ENCODE measurements at places on chromosomes 11 and 22.

DNA sequence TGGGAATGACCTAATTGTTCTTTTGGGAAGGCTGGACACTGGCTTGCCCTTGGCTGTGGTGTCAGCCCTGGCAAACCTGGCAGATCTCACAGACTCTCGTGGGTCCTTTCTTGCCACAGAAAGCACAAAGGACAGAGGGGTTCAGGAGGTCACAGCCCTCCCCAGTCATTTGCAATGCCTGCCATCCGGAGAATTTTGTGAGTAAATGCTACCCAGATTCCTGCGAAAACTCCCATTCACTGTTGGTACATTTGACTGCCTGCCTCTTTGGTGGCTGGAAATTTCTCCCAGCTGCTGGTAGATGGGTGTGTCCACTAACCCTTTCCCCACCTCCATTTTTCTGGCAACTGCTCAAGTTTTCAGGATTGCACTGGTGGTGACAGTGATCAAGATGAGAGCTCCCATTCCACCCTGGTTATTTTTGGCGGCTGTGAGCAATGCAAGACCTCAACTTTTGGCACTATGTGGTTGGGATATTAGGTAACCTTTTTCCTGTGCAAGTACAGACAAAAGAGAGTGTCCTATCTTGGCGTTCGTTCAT, 155.7 kb downstream of the NAV2 start:
- peak; percentile 52 for DNase-seq

DNA sequence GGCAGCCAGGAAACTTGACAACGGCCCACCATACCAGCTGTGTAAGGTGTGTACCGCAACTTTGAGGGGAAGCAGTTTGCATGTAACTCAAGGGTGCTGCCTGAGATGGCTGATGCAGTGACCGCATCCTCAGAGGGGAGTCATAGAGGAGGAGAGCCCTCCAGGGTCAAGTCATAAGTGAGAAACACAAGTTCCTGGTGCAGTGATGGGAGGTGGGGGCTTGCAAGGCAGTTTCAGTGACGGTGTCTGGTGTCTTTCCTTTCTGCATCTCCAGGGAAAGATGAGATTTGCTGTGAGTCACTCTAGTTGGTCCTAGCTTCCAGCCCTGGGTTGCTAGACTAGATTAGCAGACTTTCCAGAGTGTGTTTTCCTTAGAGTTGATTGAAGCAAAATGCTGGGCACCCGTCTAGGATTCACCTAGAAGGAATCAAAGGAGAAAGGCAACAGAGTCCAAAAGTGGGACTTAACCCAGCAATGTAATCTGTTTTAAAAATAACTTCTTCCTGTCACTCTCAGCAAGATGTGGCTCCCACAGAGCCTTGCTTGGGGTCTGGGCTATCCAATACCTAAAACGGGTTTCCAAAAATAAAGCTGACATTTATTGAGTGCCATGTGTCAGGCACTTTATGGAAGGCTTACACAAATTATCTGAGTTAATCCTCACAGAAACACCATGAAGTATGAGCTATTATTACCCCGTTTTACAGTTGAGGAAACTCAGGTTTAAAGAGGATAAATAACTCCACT, 265.4 kb upstream of the PLET1 start:
- no peak for DNase-seq

DNA sequence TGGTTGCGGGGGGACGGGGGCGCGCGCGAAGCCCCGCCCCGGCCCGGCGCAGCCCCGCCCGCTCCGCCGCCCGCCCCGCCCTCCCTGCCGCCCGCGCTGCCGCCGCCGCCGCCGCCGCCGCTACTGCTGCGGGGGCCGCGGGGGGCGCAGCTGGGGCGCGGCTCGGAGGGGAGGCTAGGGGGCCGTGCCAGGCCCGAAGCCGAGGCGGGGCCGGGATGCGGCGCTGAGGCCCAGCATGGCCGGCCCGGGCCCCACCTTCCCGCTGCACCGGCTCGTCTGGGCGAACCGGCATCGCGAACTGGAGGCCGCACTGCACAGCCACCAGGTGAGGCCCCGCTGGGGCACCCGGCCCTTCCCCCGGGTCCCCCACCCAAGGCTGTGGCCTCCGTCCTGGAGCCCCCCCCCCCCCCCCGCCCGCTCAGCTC, at the start of gene ANKRD13D:
TSS of gene ANKRD13D (plus strand) at position 78 of the 425 bp plus-strand sequence. CDS start at position 236, 158 bp downstream.
- no peak for DNase-seq

DNA sequence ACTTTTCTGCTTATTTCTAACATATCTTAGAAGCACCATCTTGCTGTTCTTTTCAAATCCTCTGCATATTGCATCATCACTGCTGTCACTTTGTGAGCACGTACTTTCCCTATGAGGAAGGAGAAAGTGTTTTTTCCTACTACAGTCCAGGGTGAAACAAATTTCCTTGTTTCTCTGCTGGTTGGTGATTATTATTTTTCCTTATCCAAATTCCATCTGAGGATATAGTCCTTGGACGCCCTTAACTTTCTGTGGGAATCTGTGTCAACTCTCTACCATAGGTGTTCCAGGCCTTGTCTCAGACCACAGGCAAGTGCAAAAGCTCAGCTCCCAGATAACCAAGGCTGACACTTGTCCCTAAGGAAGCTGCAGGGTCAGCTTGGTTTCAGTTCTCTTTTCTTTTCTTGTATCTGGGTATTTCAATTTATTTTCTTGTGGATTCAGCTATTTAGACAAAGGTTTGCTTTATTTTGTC, 29.4 kb upstream of the LYVE1 start:
- DNase-seq: peak; percentile 62

DNA sequence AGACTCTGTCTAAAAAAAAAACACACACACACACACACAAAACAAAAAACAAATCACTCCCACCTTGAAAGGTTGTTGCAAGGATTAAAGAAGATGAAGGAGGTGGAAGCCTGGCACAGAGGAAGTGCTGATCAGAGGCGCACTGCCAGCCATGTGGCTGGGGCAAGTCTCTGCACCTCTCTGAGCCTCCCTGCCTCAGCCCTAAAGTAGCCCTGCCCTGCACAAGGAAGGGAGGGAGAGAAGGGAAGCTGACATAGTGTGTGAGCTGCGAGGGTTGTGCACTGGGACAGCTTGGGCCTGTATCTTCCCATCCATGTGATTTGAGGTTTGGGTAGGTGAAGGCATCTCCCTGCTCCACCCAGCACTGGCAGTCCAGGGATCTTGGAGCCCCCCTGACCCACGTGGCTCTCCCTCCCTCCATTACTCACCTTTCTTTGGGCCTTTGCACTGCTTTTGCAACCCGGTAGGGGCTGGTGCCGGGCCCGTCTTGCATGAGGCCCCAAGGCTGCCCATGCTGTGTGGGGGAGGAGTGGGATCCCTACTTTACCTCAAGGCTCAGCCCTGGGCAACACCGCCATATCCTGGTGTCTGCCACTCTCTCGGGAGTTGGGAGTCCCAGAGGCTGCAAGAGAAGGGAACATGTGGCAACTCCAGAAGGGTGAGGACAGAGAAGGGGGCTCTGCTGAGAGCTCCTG, 30.5 kb downstream of the IFT27 start:
- DNase-seq: no peak

DNA sequence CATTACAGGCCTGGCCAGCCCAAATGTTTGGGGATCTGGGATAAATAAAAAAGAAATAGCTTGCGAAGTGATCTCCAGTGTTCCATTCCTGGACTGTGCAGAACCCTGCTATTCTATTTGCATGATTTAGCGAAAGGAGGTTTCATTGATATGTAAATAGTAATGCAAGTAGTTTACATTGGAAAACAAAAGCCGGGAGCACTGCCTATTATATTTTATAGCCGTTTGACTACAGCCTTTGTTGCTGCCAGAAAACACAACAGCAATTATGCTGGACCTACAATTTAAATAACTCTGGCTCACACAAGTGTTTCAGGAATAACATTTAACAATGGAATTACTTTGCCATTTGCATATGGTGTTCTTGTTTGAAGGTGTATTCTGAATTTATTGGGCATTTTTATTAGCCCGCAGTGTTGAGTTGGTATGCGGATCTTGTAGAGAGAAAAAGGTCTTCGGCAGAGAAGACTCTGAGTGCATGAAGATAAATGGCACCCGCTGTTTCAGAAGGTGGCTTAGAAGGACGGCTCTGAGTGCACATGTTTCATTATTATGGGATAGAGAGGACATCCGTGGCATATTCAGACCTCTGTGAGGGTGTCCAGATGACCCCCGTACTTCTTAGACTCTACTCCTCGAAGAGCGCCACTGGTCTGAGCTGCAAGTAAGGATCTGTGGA, 315.0 kb downstream of the BRD1 start:
- no peak for DNase-seq

- no peak for DNase-seq
Measured at GRCh38 chr11:115162919-115163318, 341.3 kb downstream of the CADM1 start.

GRCh38 chr11:37963440-37963839, 1365.4 kb upstream of the RAG2 start:
- no peak for DNase-seq

- no peak for DNase-seq
Measured at GRCh38 chr11:102966011-102966410, 10.5 kb upstream of the MMP13 start.

DNA sequence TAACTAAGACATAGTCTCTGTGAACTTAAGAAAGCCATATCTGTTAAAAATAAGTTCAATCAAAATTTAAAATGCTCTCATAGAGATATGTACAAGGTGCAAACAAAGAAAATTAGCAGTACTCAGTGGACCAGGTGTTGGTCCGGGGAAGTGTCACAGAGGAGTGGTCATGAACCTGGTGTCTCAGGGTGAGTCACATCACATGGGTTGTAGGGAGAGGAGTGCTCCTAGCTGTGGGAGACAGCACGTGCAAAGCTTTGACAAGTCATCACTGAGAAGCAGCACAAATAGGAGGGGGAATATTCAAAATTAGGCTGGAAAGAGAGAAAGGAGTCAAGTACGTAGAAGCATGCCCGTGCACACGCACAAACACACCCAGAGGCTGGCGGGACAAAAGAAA, 438.1 kb downstream of the NTM start:
- DNase-seq: no peak

GRCh38 chr11:66910669-66911068, 47.5 kb downstream of the PC start:
- no peak for DNase-seq

GRCh38 chr22:23523713-23524112, 56.4 kb downstream of the IGLL1 start:
- DNase-seq: no peak

DNA sequence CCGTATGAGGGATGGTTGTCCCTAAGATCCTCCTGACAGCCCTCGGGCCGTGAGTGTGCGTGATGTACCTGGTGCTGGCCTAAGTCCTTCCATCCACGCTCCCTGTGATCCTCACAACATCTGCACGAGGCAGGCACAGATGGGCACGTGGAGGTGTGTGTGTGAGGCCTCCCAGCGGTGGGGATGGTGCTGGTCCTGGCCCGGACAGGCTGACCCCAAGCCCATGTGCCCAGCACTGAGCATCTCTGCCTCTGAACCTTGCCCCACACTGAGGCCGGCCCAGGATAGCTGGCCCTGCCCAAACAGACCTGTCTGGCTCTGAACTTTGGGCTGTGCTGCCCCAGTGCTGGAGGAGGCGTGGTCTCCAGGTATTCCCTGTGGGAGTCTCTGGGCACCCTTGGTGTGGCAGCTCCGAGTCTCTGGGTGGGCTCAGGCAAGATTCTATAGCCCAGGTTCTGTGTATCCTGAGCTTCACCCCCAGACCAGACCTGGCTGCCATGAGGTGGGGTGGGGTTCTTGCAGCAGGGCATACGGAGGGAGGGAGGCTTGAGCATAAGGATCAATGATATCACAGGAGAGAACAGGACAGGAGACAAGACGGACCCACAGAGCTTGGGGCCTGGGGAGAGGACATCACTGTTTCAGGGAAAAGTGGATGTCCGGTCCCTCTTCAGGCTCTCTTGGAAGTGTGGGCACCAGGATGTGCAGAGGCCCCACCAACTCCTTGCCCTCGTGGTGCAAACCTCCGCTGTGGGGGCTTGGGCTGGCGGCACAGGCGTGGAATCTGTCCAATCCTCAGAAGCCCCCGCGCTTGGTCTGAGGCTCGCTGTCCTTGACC, 881.8 kb downstream of the BRD1 start:
- no peak for DNase-seq

- no peak for DNase-seq
Measured at GRCh38 chr11:102168481-102168880, 58.2 kb downstream of the YAP1 start.

DNA sequence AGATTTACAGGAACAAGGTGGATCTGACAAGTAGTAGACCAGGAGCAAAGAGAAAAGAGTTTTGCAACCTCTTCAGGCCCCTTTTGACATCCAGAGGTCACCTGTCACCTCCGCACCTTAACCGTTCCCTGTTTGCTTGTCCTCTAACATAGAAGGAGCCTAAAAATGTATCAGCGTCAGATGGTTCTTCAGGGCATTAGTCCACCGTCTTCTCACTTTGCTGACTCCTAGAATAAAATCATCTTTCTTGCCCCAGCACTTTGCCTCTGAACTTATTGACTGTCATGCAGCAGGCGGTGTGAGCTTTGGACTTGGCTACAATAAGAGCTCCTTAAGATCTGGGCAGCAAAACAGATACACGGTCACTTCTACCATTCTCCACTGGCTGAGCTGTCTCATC, 339.7 kb upstream of the B3GAT1 start:
- no peak for DNase-seq

DNA sequence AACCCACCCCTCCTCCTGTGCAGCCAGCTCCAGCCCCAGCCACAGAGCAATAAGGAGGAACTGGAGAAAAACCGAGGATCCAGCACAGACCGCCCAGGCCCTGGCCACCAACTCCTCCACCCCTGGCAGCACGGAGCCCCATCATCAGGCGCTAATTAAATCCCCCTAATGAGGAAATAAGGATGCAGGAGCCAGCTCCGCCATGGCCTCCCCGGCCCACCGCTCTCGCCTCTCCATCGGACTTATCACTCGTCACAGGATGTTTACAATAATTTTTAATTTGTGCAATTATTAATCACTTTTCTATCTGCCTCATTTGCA, 42.6 kb downstream of the BUD13 start:
- DNase-seq: no peak

GRCh38 chr11:66887526-66887925, 30.7 kb downstream of the LRFN4 start:
- no peak for DNase-seq

GRCh38 chr11:69862797-69863543, 43.8 kb upstream of the FGF3 start:
- no peak for DNase-seq

GRCh38 chr22:46969961-46970360, 207.5 kb downstream of the TBC1D22A start:
- DNase-seq: no peak

GRCh38 chr11:32109138-32109537, 18.3 kb downstream of the RCN1 start:
- DNase-seq: peak; percentile 50

- DNase-seq: no peak
Measured at GRCh38 chr11:19347911-19348310, 107.2 kb upstream of the E2F8 start.

DNA sequence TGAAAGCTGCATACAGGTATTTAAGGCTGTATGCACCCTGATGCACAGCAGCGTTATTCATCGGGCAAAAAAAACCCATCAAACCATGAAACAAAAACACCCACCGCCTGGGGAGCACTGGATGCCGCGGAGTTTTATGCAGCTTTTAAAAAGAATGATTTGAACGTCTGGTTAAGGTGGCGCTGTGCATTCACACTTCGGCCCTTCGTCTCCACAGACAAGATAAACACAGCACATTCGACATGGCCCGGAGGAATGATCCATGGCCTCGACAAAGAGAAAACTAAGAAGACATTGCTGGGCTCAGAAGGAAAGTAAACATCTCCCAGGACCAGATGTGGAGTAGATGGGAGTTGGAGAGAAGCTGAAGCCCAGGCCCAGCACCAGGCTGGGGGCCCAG, 40.8 kb upstream of the GAL start:
- peak; percentile 55 for DNase-seq

GRCh38 chr11:120747850-120748814, 236.6 kb downstream of the GRIK4 start:
- DNase-seq: no peak

GRCh38 chr11:128458321-128458720, 129.0 kb downstream of the ETS1 start:
- peak; percentile 79 for DNase-seq

Data from fibroblast of villous mesenchyme (primary cell).